ENCODE measurements at places on chromosomes 13 and 19.
A peak's percentile ranks its signal among the peaks of the same experiment; 100 is the strongest.

DNA sequence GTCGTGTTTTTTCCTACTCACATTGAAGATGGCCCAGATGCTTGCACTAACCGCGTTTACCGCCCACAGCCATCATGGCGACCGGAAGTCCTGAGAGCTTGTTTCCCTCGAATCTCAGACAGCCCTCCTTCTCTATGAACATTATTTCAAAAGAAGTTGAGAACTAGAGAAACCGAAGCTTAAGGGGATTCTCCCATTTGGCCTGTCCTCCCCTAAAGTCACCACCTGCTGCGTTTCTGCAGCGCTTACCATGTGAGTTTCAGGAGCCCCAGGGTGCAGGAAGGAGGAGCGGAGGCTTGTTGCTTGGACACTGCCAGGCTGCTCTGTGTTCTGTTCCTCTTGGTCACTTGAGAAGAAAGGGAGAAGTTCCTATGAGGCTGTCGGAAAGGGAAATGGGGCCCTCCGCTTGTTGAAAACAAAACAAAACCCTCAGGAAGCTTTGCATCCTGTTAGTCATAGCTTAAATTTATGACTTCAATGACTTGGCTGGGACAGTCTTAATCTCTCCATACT, 6.2 kb downstream of the CARD8 start:
- DNase-seq = peak; percentile 71

- no peak for DNase-seq
Observed at GRCh38 chr19:35727053-35727955, 9.5 kb downstream of the KMT2B start.

GRCh38 chr13:20960663-20961309, 58.2 kb upstream of the XPO4 start:
- no peak for DNase-seq

- no peak for DNase-seq
Observed at GRCh38 chr19:36257520-36257876, 42.6 kb downstream of the ZNF146 start.

DNA sequence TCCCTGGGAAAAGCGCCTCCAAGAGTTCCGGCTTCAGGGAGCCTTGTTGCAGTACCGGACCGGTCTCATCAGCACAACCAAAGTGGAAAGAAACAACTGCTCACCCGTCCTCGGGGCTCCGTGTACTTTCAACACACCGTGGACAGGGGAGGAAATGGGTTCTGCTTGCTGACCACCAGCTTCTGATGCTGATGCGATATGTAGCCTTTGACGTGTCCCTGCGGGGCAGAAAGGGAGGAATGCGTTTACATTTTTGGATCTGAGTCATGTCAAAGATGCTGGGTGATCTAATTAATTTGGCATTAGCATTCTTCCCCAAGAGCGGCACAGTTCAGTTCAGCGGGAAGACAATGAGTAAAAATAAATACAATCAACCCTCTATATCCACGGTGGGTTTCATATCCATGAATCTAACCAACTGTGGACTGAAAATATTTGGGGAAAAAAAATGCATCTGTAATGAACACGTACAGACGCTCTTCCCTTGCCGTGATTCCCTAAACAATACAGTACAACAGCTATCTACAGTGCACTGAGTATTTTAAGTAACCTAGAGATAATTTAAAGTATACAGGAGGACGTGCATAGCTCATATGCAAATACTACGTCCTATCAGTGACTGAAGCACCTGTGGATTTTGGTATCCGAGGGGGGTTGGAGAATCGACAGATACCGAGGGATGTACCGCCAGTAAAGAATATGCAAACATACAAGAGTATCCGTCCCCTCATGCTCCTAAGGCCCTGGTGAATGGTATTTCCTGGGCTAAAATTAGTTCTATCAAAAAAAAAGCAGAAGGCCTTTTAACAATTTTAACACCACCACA, 19.8 kb downstream of the PROZ start:
- no peak for DNase-seq

GRCh38 chr13:91158017-91158395, 189.5 kb upstream of the MIR17HG start:
- DNase-seq = no peak

GRCh38 chr13:109720758-109721184, 65.6 kb downstream of the IRS2 start:
- DNase-seq = no peak

- DNase-seq = no peak
Observed at GRCh38 chr13:50451609-50452008, 391.9 kb downstream of the DLEU7 start.

DNA sequence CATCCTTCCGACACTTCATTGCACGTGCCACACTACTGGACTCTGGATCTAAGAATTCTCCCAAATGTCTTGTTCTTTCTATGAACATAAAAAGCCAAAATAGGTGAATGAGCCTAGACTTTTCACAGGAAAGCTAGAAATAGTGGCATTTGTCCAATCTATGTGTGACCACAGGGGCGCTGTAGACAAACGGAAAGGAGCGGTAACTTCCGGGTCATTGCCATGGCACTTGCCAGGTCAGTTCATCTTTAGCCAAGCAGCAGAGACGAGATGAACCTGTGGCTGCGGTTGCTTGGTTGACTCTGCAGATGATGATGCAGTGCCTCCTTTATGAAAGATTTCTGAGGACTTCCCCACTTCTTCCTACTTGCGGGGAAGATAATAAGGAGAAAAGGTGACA, 65.6 kb downstream of the ADGRE1 start:
- no peak for DNase-seq

DNA sequence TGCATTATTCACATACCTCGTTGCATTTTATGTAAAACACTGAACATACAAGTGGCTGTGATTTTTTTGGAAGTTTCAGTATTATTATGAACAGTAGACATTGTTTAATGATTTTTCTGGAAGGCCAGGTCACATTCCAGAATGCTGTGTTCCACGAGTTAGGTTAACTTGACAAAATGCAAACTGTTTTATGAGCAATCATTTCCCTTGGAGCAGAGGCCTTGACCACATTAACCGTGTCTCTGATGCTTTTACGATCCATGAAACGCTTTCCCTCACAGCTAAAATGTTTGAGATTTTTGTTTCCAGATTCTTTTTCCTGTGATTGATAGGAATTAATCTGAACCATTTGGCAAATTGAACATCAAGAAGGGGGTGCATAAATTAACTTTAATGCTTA, 57.8 kb downstream of the MBNL2 start:
- no peak for DNase-seq

DNA sequence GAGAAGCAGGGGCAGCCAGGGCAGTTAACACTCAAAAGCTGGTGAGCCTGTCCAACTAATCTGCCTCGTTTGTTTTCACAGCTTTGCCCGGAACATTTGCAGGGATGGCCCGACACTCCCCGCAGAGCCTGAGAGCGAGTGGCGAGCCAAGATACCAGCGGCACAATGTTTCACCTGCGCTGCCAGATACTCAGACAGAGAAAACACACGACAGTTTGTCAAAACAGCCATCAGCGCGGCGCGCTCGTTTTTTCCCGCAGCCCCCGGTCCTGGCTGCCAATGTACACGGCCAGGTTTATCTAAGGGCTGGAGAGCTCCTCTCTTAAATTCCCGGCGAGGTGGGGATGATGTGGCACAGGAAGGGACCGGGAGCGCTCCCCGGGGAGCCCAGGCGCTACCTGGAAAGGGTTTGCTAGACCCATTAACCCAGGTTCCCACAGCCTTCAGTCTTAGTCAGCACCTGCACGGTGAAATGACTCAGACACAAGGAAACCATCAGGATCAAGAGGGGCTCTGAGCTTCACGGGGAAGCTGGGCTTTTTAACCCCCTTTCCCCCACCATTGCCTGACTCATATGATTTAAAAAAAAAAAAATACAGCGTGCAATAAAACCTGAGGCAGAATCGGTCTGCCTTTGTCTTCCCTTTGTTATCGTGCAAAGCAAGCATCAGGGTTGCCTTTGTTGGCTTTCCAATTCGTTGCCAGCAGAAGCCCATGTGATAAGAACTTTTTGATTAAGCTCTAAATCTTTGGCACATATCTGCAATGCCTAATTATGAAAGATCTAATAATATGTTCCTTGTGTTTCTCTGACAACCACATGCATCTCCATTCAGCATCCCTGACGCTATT, 186.2 kb downstream of the EFNB2 start:
- no peak for DNase-seq

DNA sequence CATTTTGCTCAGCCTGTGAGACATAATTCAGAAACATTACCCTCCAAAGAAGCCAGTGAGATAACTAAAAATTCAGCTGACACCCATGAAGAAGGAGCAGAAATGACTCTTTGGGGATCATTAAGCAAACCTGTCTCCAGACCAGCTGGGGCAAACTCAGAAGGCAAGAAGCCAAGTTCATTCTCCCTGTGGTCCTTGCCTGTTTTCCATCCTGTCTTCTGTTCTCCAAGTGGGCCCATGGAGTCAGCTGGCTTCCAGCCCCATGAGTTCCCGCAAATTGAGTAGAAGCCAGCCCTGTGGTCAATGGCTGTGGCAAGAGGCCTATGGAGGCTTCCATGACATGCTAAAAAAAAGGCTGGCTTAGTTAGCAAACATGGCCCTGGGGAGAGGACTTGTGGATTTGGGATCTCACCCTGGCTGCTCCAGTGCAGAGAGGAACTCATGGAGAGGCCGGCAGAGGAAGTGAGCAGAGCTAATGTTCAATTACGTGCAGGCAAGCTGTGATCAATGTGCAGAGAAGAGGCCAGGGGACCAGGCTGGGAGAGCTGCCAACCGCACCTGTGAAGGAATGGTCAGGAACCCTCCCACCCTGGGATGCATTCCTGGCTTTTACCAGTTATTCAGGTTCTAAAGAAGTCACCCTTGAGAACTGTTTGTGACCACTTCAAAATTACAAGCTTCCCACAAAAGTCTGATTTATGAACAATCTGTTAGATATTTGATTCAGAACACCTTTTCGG, 229.1 kb downstream of the TSHZ3 start:
- no peak for DNase-seq

DNA sequence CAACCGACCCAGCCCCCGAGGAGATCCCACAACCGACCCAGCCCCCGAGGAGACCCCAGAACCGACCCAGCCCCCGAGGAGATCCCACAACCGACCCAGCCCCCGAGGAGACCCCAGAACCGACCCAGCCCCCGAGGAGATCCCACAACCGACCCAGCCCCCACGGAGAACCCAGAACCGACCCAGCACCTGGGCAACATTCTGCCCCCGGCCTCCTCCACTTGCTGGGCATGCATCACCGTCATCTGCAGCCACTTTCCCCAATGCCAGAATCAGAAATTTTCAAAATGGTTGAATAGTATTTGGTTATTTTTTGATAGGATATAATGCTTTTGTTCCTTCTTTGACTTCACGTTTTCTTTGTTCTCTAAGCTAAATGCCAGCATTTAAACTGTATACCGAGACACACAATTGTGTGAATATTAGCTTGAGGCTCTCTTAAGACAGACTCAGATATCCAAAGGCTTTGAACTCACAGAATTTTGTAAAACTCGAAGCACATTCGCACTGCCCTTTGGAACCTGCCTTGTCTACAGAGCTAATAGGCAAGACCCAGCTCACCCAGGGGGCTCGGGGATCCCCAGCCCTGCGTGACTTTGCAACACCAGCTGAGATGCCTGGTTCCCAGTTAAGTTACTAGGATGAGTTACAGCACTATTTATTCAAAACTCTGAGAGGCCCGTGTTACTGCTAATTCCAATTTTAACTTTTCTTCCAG, 15.5 kb upstream of the RASA3 start:
- no peak for DNase-seq

- DNase-seq = no peak
Observed at GRCh38 chr19:2425622-2426581, 1.5 kb downstream of the TIMM13 start.

GRCh38 chr19:1853295-1854038, 5.2 kb upstream of the REXO1 start:
- peak; percentile 72 for DNase-seq

DNA sequence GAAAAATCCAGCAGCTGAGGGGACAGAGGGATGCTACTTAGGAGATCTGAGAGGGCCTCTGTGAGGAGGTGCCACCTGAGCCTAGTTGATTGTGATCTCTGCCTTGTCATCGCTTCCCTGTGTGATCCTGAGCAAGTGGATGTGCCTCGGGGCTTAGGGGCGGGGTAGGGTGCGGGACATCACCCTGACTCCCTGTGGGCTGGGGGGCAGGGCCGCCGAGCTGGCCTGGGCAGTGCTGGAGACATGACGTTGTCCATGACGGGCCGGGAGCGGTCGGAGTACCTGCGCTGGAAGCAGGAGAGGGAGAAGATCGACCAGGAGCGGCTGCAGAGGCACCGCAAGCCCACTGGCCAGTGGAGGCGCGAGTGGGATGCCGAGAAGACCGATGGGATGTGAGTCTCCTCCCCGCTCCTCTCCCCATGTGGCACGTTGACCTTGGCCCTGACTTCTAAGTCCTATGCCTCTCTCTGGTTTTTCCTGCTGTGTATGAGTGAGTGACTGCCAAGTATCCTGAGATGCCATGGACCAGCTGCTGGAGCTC, 8.2 kb upstream of the INAFM1 start:
- DNase-seq = no peak

GRCh38 chr13:53311561-53311960, 282.9 kb downstream of the OLFM4 start:
- no peak for DNase-seq

GRCh38 chr13:46179491-46179908, 2.5 kb downstream of the LCP1 start:
- peak; percentile 77 for DNase-seq

- peak; percentile 76 for DNase-seq
Observed at GRCh38 chr13:45340422-45341033, 455 bp downstream of the TPT1 start.

DNA sequence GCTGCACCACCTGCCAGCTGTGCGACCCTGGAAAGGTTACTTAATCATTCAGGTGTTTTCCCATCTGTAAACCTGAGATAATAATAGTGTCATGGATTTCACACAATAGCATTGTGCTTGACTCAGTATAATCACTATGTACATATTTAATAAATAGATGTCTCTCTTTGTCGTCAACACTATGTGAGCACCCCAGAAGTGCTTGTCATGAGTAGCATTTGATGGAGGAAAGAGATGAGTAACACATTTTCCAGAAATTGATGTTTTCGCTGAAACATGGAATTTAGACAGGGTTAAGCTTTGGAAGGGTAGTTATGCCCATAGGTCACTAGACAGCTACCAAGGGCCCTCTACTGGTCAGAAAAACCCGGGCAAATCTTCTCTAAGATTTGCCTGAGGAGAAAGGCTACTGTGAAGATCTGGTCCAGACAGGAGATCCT, 9.5 kb upstream of the MBNL2 start:
- DNase-seq = no peak
